Fibroblast of skin of left biceps (primary cell): ENCODE measurements at places on chromosomes 1 and 21.

- no peak for DNase-seq
Measured at GRCh38 chr1:185054365-185055060, 9.2 kb downstream of the RNF2 start.

GRCh38 chr21:29236201-29236600, 62.5 kb upstream of the BACH1 start:
- DNase-seq, result no peak

- DNase-seq, result no peak
Measured at GRCh38 chr1:44575396-44575795, 98.9 kb downstream of the TMEM53 start.

GRCh38 chr1:152112101-152112884, 3.0 kb downstream of the TCHH start:
- no peak for DNase-seq
